HuH-7.5 (cell line): ENCODE measurements at places on chromosomes 6 and 20.

DNA sequence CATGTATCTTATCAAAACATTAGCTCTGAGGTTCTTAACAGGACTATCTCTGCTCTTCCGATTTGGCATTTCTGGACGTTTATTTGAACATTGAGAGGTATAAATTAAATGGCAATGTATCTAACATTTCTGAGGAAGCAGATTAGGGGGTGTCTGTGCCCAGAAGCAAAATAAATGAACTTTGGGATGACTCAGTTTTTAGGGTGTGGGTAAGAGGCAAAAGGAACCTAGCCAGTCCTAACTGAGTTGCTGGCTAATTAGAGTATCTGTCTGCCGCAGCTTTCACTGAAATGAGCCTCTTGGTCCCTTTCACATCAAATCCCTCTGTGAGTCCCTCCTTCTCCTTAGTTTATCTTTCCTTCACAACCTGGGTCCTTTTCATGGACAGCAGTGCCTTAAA, 1.1 kb downstream of the RNF144B start:
- no peak for DNase-seq

- DNase-seq: no peak
Measured at GRCh38 chr6:146770965-146771735, 172.4 kb downstream of the ADGB start.

- no peak for DNase-seq
Measured at GRCh38 chr6:71523548-71523947, 234.9 kb downstream of the OGFRL1 start.

DNA sequence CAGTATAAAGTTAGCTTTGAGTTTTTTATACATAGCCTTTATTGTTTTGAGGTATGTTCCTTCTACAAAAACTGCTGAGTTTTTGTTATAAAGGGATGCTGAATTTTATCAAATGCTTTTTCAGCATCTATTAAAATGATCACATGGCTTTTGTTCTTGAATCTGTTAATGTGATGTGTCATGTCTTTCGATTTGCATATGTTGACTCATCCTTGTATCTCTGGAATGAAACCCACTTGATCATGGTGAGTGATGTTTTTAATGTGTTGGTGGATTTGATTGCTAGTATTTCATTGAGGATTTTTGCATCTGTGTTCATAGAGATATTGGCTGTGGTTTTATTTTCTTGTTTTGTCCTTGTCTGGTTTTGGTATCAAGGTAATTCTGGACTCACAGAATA, 24.7 kb upstream of the BLCAP start:
- DNase-seq: no peak

DNA sequence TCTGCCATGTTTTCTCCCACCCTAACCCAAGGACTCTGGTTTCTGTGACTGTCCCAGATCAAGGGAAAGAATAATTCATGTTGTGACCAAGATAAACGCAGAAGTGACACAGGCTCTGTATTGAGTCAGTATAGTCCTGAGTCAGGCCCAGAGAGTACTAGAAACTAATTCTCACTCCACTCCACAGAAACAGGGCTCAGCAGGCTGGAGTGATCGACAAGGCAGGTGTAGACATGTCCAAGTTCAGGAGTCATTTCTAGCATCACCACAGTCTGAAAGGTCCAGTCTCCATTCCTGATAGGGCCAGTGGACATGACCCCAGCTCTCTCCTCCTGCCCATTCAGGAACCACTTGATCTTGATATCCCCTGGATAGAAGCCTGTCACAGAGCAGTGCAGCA, 2.7 kb downstream of the HLA-DOB start:
- no peak for DNase-seq

DNA sequence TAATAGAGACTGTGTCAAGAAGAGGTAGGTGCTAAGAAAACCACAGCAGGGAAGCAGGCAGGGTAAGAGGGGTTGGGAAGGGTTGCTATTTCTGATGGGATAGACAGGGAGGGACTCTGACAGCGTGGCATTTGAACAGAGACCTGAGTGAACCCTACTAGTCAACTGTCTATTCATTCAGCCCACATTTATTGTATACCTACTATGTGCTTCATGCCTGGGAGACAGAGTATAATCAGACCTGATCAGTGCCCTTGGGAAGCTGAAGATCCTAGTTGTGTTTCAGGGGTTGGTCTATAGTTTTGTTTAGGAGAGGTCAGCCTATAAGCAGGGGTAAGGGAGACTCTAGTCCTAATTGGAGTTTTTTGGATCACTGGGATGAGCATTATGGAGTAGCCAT, 14.9 kb upstream of the CAPN11 start:
- no peak for DNase-seq

- no peak for DNase-seq
Measured at GRCh38 chr6:1091900-1092299, 220.0 kb upstream of the FOXQ1 start.

- DNase-seq: peak; percentile 66
Measured at GRCh38 chr6:150177952-150178520, 35.2 kb downstream of the PPP1R14C start.

DNA sequence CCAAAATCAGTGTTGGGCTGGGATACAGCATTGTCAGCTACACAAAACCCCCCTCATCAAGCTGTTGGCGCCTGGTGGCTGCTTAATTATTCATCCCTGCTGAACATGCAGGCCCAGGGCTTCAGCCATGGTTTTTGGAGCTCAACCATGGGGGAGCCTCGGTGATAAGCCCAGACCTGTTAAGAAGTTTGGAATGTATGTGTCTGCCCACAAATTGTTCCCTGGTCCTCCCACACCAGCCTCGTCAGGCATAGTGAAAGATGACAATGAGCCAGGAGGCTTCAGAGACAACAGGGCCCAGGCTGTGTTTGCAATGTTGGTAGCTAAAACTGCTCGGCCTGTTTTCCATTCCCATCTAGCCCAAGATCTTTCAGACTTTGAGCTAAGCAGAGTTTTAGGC, 34.8 kb upstream of the SIRPA start:
- no peak for DNase-seq

DNA sequence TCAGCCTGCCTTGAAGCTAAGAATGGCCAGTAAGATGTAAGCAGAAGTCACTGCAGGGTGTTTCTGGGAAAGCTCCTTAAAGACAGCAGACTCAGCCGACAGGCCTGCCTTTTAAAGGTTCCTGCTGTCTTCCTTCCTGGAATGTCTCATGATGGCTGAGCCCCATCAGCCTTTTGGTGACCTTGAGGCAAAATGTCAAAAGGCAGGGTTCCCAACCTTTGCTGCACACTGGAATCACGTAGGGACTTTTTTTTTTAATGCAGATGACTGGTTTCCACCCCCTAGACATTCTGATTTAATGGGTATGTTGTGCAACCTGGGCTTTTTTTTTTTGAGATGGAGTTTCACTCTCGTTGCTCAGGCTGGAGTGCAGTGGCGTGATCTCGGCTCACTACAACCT, 11.6 kb downstream of the MDGA1 start:
- no peak for DNase-seq

GRCh38 chr20:10848810-10849370, 175.1 kb upstream of the JAG1 start:
- no peak for DNase-seq

DNA sequence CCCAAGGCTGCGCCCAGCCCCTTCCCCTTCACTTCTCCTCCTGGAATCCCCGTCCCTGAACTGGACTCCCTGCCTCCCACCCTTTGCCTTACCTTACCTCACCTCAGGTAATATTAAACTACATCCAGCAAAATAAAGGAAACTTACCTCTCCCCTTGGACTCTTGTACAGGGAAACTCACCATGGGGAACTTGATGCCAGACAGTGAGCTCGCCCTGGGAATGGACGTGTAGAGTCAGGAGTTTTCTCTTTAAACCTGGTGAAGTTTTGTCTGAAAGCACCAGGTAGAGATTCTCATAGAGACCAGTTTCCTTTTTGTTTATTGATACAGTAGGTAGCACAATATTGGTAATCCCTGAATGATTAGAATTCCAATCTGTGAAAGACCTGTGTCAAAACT, 544 bp upstream of the HLA-C start:
- DNase-seq: no peak

GRCh38 chr6:82711971-82712370, 348.4 kb downstream of the TPBG start:
- no peak for DNase-seq

DNA sequence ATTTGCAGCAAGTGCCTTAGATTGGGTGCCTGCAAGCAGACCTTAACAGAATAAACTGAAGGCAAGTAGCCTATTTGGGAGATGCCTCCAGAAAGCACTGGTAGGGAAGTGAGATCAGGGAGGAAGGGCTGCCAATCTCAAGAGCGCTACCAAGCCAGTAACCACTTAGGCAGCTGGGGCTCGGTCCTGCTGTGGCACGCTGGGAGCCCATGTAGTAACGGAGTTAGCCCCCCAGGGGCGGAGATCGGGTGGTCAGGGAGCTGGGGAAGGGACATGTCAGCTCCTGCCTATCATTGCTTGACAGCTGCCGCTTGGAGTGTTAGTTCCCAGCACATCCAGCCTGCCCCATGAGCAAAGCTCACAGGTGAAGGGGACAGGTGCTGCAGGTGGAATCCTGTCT, 127.0 kb downstream of the CEBPB start:
- DNase-seq: no peak

DNA sequence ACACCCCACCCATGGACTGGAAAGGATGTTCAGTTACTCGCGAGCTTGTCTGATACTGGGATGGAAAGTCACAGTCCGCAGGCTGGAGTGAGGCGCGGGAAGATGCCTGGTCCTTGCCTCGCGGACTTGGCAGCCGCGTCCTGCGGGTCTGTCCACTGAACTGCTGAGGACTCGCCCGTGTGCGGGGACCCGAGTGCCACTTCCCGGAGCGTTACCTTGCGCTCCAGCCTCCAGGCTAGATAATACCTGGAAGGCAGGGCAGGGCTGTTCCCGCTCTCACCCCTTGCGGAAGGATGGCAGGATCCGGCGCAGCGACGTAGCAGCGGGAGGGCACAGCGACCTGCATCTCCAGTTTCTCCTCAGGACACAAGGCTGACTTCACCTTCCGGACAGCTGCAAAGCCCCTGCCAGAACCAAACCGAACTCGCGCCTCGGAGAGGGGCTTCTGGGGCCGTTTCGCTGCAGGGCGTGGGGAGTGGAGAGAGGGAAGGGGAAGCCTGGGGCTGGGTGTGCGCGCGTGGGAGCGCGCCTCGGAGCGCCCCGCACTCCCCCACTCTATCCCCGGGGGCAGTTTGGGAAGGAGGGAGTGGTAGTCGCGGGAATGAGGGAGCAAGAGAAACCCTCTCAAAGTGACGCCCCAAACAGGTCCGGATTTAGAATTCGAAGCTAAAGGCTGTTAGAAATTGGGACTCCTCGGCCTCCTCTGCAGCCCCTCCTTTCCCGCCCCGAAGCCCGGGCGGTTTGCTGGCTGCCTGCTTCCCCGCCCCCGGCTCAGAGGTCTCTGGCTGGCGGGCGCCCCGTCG, at the start of gene KCNQ5:
KCNQ5 (plus strand) TSS at position 774 of the 803 bp plus-strand sequence.
- no peak for DNase-seq

GRCh38 chr6:95935736-95936135, 80.0 kb upstream of the FUT9 start:
- no peak for DNase-seq

DNA sequence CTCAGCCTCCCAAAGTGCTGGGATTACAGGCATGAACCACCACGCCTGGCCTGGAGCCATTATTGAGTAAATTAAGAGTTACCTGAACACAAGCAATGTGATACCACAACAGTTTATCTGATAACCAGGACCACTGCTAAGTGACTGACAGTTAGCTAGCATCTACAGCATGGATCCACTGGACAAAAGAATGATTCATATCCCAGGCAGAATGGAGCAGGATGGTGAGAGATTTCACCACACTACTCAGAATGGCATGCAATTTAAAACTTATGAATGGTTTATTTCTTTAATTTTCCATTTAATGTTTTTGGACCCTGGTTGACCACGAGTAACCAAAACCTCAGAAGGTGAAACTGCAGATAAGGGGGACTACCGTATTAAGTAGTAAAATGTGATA, 48.6 kb downstream of the RALGAPA2 start:
- DNase-seq: no peak

DNA sequence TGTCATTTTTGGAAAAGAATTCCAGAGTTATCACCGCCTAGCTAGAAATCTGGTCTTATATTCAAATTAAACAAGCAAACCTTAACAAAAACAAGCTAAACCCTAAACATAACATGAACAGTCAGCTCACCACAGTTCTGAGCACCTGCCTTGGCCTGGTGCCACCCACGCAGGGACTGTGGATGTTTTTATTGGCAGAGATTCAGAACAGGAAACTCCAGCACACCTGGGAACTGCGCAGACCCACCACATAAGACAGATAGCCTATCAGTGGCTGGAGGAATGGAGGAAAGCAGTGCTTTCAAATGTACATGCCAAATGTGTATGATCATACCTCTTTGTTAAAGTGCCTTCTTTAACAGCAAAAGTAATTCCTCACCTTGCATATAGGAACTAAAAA, 8.9 kb downstream of the SLC16A10 start:
- no peak for DNase-seq

DNA sequence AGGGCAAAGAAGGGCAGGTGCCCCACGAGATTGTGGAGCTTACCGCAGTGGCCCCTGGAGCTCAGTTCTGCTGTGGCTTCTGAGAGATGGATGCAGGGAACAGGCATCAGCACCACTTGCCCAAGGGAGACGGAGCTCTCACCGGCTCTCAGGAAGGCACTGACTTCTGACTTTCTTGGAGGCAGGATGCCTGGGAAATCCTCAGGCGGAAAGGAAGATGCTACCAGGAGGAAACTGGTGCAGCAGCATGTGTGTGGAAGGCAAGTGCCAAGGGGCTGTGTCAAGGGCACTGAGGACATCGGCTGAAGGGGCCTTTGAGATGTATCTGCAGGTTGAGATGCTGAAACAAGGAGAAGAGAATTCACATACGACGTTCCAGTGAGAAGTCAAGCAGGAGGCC, 64.0 kb downstream of the FOXA2 start:
- no peak for DNase-seq

DNA sequence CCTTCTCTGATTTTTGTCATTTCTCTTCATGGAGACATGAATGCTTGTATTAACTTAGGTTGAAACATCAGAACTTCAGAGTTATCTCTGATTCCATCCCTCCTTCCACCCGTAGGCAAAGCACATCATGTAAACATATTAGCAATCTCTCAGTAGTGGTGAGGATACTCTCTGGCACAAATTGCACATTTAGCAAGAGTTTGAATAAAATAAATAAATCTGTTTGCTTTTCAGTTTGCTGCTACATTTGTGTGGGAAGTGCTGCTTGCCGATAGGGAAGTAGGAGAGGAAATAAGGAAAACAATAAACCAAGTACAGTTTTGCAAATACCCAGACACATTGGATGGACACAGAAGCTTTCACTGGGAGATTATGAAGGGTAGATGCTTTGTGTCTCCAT, 359.0 kb downstream of the BCKDHB start:
- DNase-seq: no peak

DNA sequence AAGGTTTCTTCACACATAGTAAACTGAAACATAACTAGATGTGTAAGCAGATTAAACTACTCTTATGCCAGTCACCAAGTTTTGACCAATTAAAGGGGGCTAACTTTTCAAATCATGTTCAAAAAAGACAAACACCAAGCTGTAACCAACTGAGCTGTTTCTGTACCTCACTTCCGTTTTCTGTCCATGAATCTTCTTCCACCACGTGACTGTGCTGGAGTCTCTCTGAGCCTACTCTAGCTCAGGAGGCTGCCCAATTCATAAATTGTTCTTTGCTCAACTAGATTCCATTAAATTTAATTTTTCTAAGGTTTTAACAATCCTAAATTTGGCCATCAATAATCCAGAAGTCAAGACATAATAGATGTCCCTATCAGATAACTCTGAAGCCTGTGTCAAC, 229.4 kb downstream of the FNDC1 start:
- DNase-seq: no peak

- no peak for DNase-seq
Measured at GRCh38 chr6:99816795-99817194, 177.2 kb downstream of the MCHR2 start.

GRCh38 chr6:147244832-147245231, 40.6 kb downstream of the STXBP5 start:
- no peak for DNase-seq

- DNase-seq: peak; percentile 36
Measured at GRCh38 chr6:98832284-98833056, 1.9 kb upstream of the POU3F2 start.
